ENCODE measurements at places on chromosomes 2 and 18.

GRCh38 chr18:36441426-36442240, 144.1 kb downstream of the FHOD3 start:
- peak; percentile 94 for DNase-seq

DNA sequence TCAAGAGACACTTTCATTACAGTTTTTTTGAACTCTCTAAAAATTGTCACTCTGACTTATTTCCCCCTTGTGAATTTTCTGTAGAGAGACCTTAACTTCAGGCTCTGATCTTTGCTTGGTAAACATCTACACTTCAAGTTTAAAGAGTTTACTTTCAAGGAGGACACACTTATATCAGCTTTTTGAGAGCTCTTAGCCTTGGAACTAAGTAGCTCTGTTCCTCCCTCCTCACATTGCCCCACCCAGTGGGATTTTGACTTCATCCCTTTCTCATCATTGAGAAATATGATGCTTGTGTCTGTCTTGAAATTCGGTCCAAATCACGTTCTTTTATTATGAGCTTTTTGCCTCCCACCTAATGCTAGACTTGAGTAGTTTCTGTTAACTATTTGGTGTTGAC, 433.4 kb upstream of the MEIS1 start:
- no peak for DNase-seq

GRCh38 chr2:123692121-123692520, 333.0 kb upstream of the CNTNAP5 start:
- no peak for DNase-seq

DNA sequence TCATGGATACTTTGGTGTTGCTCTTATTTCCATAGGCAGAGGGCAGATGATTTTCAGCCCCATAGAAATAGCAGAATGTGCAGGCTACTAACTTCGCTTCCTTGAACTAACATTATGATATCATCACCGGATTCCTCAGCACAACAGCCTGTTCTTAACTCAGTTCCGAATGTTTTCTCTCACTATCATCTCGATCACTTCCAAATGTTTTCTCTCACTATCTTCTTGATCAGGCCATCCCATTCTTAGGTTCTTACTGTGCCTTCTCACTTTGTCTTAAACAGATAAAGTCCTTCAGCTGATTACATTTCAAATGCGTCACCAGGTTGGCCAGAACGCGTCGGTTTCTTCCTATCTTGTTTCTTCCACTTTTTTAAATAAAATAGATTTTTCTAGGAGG, 11.4 kb upstream of the MBD2 start:
- no peak for DNase-seq

DNA sequence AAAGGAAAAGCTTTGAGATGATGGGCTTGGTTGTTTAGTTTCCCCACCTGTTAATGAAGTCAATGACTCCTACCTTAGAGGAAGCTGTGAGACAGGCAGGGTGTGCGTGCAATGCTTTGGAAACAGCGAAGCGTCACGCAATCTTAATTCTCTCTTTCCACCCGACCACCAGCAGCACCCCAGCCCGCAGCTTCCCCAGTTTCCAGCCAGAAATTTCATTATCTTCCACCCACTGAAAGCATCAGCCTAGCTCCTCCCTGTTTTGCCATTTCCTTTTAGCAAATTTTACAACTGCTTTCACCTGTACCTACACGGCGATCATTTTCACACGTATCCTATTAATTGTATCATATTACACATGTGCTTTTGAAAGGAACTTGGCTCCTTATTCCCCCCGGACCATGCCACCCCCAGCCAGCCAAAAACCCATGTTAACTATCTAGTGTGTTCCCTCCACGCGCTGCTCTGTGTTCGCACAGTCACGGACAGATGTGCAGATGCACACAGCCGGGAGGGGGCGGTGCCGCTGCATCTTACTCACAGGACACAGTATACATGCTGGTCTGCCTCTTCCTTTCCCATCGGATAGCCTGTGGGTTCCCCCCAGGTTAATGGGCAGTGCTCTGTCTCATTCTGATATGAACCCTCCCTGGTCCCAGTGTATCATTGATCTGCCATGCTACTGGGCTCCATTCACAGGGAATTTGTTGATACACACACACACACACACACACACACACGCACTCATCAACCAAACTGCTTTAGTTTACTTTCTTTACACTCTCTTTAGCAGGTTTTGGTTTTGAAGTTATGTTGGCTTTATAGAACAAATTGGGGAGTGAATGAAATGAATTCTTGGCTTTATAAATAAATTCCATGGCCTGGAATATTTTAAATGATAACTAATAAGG, 22.4 kb downstream of the CYP27C1 start:
- DNase-seq, result peak; percentile 54

- no peak for DNase-seq
These were observed 9.8 kb downstream of the FBXO11 start for GRCh38 chr2:47896450-47896968.

DNA sequence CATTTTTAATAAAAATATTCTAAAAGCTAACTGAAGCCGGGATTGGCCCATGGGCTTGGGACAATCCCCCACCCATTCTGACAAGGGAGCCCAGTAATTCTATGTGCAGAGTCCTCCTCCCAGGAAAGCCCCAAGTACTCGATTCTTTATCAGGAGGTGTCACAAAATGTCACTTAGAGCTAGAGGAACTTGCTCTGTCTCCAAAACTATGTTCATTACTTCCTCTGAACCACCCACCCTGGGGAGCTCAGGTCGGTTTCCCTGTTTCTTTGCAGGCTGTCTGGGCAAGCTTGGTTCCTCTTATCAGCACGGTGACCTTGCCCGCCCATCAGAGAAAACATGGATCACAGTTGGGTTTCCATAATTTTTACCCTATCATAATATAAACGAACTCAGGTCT, 430.6 kb upstream of the ID2 start:
- DNase-seq, result no peak

DNA sequence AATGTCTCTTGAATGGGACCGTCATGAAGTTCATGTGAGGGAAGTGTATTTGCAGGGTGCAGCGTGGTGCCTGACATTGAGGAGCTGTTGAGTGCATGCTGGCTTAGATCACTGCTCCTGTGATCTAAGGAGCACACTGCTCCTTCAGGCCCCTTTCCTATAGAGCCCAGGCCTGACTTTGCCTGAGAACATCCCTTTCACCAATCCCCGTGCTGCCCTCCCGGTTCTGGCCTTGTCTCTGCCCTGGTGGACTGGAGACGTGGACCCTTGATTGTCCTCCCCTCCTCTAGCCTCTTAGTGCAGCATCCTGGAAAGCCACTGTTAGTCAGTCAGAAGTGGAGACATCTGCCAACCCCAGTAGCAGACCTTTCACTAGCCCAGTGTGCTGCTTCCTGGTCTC, 323.6 kb upstream of the HS6ST1 start:
- no peak for DNase-seq

GRCh38 chr2:157938556-157938955, 62.4 kb upstream of the ACVR1 start:
- no peak for DNase-seq

GRCh38 chr2:72923833-72924352, 6.6 kb downstream of the EMX1 start:
- no peak for DNase-seq

DNA sequence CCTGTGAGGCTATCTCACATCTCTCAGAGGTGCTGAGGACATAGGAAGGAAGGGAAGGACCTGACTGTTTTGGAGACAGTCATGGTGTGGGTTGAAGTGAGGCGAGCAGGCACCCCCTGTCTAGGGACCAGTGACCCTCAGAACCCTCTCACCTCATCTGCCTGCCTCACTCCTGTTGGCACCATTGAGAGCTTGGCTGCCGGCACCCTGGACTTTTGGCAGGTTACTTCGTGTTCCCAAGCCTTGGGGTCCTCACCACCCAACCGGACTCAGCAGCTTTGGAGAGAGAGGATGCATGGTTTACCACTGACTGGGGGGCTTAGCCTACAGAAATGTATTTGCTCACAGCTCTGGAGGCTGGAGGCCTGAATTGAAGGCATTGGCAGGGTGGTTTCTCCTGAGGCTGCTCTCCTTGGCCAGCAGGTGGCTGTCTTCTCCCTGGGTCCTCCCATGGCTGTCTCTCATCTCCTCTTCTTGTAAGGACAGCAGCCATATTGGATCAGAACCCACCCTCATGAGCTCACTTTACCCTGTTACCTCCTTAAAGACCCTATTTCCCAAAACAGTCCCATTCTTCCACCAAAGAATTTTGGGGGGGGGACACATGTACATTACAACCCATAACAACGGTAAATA, 142.0 kb downstream of the TSN start:
- peak; percentile 45 for DNase-seq

GRCh38 chr2:70204452-70204851, 13.6 kb upstream of the C2orf42 start:
- no peak for DNase-seq

- DNase-seq, result no peak
These were observed 100.8 kb downstream of the TAF4B start for GRCh38 chr18:26327062-26327461.

- no peak for DNase-seq
These were observed 1.4 kb downstream of the FZD5 start for GRCh38 chr2:207768168-207768865.
